ENCODE measurements at places on chromosomes 11 and 22. TPM values are rescaled to one million over a fixed set of nuclear protein-coding genes. Genes with fewer than 3 reads are reported as not detected.

Gene LRRC74B
- total RNA-seq, result not detected

Gene TSG101
- 75.6 TPM for total RNA-seq

Gene PIWIL4
- 6.5 TPM for total RNA-seq

Gene WT1
- total RNA-seq, result 0.82 TPM

Gene ELF5
- not detected for total RNA-seq

Gene PHOX2A
- not detected for total RNA-seq

Gene IZUMO1R
- total RNA-seq, result not detected

Gene SF3B2
- total RNA-seq, result 103 TPM

Gene WNT11
- total RNA-seq, result 32.0 TPM

Gene DMC1
- not detected for total RNA-seq

Gene BDNF
- 0.17 TPM for total RNA-seq

Gene GALNT18
- total RNA-seq, result 13.0 TPM

Gene IGSF22
- not detected for total RNA-seq

Gene TIGD3
- total RNA-seq, result not detected

Gene XNDC1N
- total RNA-seq, result 3.1 TPM

Gene CRYBA4
- not detected for total RNA-seq

Gene OR2AT4
- total RNA-seq, result not detected

Gene CARNS1
- total RNA-seq, result 0.38 TPM

Gene MRPL21
- 47.6 TPM for total RNA-seq
